Adrenal gland (tissue), 19 donors: ENCODE measurements at places on chromosomes 6 and 20. TPM values are rescaled to one million over a fixed set of nuclear protein-coding genes. Genes with fewer than 3 reads are reported as not detected.
A peak's percentile ranks its signal among the peaks of the same experiment; 100 is the strongest.

The MTFR2 gene
- not detected for total RNA-seq

DNA sequence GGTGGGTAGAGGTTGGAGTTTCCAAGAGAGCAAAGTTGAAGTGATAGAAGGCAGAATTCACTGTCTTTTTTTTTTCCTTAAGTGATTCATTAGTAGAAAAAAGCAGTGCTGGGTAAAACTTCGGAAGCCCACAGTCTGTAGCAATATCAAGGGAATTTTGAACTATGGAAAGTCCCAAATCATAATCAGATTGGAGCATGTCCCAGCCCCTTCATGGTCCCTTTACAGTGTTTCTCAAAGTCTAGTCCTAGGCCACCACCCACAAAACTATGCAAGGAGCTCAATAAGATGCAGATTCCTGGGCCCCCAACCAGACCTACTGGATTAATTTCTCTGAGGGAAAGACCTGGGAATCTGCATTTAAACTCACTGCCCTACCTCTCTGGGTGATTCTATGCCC is 22.6 kb downstream of the NEDD9 start:
- H3K4me3 ChIP-seq = no peak overlapping the region
- H3K27ac ChIP-seq = no peak overlapping the region
- no peaks in the 10 kb centered on the region for H3K36me3 ChIP-seq
- H3K27me3 ChIP-seq = no peaks in the 10 kb centered on the region
- H3K4me1 ChIP-seq = peaks cover 26% of the 10 kb centered on the region
- DNase-seq = no peak

- H3K4me1 ChIP-seq = no peaks in the 10 kb centered on the region
- H3K4me3 ChIP-seq = no peak overlapping the region
Measured at GRCh38 chr20:58161192-58161591, 67.3 kb downstream of the ANKRD60 start.

DNA sequence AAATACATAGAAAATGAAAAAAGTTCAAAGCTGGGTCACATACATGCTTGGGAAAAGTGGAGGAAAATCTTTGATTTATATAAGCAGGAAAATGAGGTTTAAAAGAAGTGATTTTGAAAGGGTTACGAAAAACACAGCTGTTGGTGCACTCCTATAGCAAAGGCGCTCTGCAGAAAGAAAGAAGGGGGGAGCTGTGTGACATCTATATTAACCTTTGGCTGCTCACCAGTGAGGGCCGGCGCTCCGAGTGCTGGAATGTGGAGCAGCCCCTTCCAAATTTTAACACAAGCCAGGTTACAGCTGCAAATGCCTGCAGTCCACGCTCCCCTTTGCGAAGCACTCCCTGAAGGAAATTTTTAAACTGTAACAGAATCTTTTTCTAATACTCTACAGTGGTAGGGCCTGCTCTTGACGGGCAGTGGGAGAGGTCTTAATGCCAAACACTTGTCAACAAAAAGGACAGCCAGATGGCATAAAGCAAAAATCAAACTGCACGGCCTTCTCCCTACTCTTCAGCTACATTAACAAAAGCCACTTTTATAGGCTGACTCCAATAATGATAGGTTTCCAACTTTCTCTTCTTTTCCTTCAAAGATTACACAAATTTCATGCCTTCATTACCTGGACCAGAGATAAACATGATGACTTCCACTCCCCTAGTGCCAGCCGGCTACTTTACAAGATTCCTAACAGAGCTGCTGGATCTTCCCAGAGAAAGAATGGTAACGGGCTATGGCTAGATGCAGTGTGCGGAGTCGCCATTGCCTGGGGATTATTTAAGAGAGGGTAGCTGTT is 4.8 kb downstream of the BMP7 start:
- DNase-seq = no peak
- peaks cover 52% of the 10 kb centered on the region for H3K27me3 ChIP-seq
- H3K4me3 ChIP-seq = no peak overlapping the region
- no peaks in the 10 kb centered on the region for H3K4me1 ChIP-seq
- no peak overlapping the region for H3K27ac ChIP-seq

DNA sequence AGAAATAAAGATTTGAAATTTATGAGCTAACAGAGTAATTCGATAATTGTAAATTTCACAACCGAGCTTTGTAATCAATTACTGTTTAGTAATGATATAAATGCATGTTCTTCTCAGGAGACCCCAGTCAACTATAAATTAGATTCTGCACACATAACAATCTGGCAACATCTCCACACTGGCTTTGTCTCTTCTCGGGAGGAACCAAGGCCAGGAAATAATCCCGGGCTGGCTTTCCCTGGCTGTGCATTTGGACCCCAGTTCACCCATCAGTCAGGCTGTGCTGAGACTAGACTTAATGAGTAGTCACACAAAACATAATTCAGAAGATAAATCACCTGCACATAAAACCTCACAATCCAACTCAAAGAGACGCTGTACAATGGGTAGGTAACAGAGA is 65.5 kb downstream of the PTPRT start:
- H3K27ac ChIP-seq = no peak overlapping the region
- no peaks in the 10 kb centered on the region for H3K27me3 ChIP-seq
- no peaks in the 10 kb centered on the region for H3K36me3 ChIP-seq
- no peaks in the 10 kb centered on the region for H3K4me1 ChIP-seq

The FKBP1C gene
- 0.32 TPM for total RNA-seq

The PTK6 gene
- not detected for total RNA-seq

DNA sequence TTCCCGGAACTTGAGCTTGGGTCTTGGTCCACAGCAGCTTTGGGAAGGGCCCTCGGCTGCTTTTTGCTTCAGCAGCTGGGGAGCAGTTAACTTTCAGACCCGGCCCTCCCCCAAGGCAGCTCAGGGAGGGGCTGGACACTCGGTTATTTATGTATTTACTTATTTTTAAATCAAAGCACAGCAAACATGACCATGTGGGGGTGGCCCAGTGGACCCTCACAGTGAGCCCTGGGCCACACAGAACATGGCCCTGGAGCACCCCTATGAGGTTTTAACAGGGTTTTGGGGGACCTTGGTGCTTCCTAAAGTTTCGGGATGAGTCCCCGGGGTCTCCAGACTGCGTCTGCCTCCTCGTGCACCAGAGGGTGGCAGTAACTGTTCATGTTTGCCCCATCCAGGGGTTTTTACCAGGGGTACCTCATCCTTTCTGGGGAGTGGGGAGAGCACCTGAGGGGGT is 26.6 kb upstream of the NPBWR2 start:
- DNase-seq = peak; percentile 10
- H3K4me3 ChIP-seq = no peak overlapping the region
- no peaks in the 10 kb centered on the region for H3K4me1 ChIP-seq

The PTCRA gene
- total RNA-seq = not detected

DNA sequence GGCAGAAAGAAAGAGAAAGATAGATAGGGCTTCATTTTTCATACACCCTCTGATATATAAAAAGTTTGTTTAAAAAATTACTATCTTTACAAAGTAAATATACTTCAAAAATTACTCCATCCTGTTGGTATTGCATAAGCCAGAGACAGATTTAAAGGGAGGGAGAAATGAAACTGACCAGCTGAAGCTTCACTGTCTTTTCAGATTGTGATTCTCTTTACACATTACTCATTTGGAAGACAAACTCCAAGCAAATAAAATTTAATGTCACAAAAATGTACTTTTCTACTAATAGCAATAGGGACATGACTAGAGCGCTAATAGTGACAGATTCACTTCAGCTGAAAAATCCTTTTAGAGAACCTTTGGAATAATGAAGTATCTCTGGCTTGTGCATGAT is 38.6 kb upstream of the MARCKS start:
- no peaks in the 10 kb centered on the region for H3K36me3 ChIP-seq
- H3K27me3 ChIP-seq = no peaks in the 10 kb centered on the region
- H3K27ac ChIP-seq = no peak overlapping the region
- H3K4me3 ChIP-seq = no peak overlapping the region
- no peaks in the 10 kb centered on the region for H3K4me1 ChIP-seq

DNA sequence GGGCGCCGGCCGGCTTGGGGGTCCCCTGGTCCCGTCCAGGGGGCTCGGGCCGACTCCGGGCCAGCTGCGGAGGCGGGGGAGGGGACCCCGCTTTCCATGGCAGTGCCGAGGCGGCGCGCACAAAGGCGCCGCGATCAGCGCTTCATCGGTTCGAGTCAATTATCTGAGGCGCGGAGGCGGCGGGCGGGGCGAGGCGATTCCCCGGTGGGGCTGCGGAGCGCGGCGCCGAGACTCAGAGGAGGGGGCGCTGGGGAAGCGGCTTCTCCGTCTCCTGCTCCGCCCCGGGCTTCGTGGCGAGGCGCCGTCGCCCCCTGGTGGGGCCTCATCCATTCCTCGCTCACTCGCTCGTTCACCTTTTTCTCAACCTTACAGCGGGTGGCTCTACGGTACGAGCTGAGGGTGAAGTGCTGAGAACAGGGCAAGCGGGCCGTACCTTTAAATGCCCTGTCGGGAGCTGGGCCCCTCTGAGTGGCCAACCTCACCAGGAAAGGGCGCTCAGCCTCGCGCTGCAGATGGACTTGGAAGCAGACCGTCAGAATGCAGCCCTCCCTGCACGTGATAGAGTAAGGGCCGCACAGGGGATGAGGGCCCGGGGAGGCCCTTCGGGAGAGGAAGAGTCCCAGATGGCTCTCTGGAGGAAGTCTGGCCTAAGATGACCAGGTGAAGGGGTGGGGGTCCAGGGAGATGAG is 39.9 kb downstream of the SLC52A3 start:
- no peaks in the 10 kb centered on the region for H3K36me3 ChIP-seq
- peak; percentile 47 for DNase-seq
- peaks cover 16% of the 10 kb centered on the region for H3K27me3 ChIP-seq
- no peak overlapping the region for H3K4me3 ChIP-seq
- H3K4me1 ChIP-seq = peaks cover 7% of the 10 kb centered on the region

The RNF182 gene
- total RNA-seq = 0.61 TPM

DNA sequence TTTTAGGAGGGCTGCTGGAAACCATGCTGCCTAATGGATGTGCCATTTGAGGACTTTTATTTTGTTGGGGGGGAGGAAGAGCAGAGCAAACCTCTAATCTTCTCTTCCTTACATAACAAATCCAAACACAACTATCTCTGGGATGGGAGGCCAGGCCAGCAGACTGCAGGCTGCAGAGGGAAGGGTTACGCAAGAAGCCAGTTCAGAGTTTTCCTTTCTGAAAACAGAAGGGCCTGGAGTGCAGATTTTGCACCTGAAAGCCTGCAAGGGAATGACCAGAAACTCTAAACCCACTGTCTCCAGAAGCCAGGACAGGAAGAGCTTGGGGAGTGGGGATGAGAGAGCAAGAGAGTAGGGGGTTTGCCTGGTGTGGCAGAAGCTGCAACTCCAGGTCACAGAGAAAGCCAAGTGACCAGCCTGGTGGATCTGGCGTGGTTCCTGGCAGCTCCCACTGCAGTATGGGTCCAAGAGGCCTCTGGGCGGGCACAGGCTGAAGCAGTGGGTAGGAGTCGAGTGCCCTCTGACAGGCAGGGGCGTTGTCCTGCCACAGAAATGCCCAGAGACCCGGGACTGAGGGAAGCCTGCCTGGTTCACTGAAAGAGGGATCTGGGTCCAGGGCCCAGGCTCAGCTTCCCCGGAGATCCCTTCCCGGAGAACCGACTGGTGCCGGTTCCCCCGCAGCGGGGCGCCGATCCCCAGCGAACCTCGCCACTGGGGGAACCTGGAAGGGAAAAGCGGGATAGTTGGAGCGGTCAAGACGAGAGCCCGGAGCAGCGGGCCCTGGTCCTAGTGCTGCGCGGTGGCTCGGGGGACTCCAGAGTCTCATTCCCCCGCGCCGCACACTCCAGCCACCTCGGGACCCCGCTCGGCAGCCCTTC is 6.7 kb downstream of the MAFB start:
- H3K4me1 ChIP-seq = no peaks in the 10 kb centered on the region
- H3K27ac ChIP-seq = no peak overlapping the region
- H3K4me3 ChIP-seq = no peak overlapping the region
- no peaks in the 10 kb centered on the region for H3K36me3 ChIP-seq
- DNase-seq = no peak

DNA sequence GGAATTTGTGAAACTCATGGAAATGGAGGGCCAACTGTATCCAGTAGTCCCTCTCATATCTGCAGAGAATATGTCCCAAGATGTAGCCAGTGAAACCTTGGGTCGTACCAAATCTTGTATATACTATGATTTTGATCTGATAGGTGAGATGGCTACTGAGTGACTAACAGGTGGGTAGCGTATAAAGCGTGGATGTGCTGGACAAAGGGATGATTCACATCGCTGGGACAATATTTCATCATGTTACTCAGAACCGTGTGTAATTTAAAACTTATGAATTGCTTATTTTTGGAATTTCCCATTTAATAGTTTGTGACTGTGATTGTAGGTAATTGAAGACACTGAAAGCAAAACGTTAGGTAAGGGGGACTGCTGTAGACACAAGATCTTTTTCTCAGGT is 144.1 kb downstream of the SMAP1 start:
- no peak overlapping the region for H3K4me3 ChIP-seq
- no peak overlapping the region for H3K27ac ChIP-seq
- H3K4me1 ChIP-seq = no peaks in the 10 kb centered on the region
- no peak for DNase-seq
- no peaks in the 10 kb centered on the region for H3K36me3 ChIP-seq

DNA sequence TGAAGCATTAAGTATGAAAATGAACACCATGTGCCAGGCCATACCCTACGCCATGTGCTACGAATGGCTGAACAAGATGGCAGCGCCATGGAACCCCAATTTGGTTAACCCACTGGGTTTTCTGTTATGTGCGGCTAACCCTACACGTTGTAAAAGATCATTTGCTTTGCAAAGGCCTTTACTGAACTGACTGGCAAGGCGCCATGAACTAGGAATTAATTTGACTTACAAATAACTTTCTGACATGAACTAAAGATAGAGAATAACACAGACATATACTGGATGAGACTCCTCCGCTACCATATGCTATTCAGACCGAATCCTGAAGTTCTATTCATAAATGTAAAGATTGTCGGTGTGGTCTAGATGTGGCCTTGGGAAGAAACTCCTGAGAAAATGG is 3.9 kb downstream of the CNKSR3 start:
- no peak overlapping the region for H3K27ac ChIP-seq
- no peak for DNase-seq
- no peak overlapping the region for H3K4me3 ChIP-seq
- H3K27me3 ChIP-seq = no peaks in the 10 kb centered on the region
- H3K4me1 ChIP-seq = peaks cover 12% of the 10 kb centered on the region
